Bone marrow (tissue), 2 donors: ENCODE measurements at places on chromosomes 6 and 20.

- no peak for DNase-seq
Observed at GRCh38 chr20:43408848-43409576, 48.7 kb upstream of the SRSF6 start.

DNA sequence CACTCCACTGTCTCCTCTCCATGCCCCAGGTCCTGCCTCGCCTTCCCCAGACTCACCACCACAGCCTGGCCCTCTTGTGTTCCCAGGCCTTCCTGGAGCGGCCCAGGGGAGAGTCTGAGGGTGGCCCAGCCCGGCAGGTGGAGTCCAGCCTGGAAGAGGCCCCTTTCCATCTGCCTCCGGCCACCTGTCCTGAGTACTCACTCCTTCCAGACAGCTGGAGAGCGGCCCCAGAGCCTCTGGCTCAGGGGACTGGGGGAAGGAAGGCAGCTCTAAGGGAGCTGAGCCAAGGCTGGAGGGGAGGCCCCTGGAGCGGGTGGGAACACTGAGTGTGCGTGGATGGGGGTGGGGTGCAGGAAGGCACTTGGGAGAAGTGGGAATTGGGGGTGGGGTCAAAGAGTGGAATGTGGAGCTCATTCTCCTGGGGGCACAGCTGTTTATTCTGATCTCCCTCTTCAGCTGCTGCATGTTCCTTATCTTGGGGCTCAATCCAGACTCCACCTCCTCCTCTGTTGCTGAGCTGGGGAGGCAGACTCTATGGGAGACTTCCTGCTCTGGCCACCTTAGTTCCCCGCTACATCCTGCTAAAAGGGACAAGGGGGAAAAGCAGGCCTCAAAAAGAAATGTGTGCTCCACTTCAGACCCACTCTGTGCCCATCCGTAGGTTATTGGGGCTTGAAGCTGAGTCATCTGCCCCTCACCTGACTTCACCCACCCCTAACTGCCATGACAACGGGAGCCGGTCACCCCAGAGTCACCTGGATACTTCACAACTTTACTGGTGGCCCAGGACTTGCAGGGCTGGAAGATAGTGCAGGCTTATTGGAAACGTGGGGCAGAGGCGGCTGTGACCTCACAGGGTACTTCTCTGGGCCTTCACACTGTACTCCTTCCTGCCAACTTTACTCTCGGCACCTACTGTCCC lies 19.5 kb upstream of the TAF8 start:
- DNase-seq, result no peak

- DNase-seq, result no peak
Observed at GRCh38 chr20:8627340-8628004, 441.4 kb upstream of the PLCB4 start.

GRCh38 chr20:3250091-3250504 lies 11.1 kb upstream of the SLC4A11 start:
- no peak for DNase-seq

GRCh38 chr20:3502878-3503277 lies 32.1 kb downstream of the ATRN start:
- no peak for DNase-seq

DNA sequence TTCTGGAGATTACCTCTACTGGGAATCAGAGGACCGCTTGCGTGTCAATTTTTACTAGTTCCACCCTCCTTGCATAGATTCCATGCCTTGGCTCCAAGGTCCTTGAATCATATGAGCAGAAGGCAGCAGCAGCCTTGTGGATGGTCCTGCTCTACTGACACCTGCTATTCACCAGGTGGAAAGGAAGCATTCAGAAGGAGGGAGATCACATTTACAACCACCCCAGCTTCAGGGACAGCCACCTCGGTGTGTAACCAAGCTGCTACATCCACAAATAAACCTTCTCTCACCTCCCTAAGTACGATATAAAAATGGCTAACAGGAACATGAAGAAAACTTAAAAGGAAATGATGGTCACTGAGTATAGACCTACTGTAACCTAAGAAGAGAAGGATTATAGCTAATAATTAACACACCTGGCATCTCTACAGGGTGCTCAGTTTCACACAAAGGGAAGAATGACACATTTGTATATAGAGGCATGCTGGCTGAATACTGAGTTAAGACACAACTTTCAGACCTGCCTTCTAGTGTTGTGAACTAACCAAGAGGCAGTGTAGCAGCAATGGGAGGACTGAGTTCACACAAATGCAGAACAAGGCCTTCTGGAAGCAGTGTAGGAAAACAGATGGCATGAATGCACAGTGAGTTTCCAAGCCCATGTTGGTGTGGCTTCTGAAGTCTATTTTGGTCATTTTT lies 46.3 kb upstream of the SRPK1 start:
- no peak for DNase-seq

GRCh38 chr20:63636752-63637628 lies 10.1 kb upstream of the GMEB2 start:
- DNase-seq, result no peak

GRCh38 chr6:43070028-43070632 lies 6.0 kb upstream of the PTK7 start:
- DNase-seq, result peak; percentile 27

GRCh38 chr20:10963717-10964266 lies 290.0 kb upstream of the JAG1 start:
- peak; percentile 49 for DNase-seq

DNA sequence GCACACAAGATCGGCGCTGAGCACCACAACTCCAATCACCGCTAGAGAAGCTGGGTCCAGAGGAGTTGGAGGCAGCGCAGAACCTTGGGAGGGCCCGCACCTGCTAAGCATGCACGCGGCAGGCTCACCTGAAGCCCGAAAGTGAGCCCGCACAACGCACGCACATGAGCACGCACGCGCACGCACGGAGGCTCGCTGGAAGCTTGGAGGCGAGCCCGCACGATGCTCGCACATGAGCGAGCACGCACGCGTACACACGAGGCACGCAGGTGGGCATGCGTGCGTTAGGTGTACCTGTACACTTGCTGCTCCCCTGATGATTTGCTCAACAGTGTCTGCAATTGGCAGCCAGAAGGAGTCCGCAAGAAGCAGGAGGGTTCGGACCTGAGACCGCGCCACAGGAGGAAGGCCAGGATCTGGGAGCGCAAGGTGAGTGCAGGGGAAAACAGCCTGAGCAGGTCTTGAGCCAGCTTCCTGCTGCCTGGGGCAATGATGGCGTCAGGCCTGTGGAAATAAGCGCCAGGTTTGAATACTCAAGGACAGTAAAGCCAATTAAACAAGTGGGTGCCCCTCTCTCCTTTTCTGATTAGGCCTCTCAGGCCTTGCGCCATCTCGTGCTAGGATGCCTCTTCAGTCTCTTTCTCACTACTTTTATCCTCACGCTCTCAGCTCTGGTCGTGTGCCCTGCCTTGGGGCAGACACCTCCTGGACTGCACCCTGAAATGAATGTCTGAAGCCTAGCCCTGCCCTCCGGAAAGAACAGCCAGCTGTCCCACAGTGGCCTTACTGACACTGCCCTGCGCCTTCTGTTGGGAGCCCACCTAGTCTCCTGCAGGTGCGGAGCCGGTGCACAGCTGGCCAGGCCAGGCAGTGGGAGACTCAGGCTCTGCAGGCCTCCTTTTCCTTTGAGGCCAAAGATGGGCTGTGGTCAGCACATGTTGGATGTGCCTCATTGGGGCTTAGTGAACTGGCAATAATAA lies 340.4 kb downstream of the CDC5L start:
- DNase-seq, result no peak

DNA sequence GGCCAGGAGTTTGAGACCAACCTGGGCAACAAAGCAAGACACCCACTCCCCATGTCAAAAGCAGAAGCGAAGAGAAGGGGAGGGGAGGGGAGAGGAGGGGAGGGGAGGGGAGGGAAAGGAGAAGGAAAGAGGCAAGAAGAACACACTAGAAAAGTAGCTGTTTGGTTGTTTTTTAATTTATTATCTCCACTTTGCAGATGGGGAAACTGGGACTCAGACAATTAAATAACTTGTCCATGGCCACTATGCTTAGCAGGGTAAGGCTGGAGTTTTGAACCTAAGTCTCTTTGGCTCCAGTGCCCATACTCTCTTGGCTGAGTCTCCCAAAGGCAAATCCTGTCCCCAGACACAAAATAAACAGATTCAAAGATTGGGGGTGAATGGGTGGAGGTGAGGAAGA lies 12.4 kb upstream of the GHRH start:
- DNase-seq, result no peak

DNA sequence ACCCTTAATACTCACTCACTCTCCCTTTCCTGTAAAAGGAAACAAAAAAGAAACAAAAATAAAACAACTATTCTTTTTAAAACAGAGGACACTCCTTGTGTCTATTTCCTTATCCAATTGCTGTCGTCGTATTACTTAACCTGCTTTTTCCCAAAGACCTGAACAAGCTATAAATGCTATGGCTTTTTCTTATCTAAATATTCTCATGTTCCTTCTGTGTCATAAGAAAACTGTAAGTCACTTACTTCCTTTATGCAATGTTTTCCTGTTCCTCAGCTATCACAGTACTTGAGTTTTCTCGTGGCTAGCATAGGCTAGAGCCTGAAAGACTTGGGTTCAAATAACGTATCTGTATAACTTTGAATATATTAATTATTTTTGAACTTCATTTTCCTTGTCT lies 99.2 kb downstream of the IRAK1BP1 start:
- no peak for DNase-seq

GRCh38 chr6:91449539-91449938 lies 862.7 kb upstream of the MAP3K7 start:
- DNase-seq, result no peak

DNA sequence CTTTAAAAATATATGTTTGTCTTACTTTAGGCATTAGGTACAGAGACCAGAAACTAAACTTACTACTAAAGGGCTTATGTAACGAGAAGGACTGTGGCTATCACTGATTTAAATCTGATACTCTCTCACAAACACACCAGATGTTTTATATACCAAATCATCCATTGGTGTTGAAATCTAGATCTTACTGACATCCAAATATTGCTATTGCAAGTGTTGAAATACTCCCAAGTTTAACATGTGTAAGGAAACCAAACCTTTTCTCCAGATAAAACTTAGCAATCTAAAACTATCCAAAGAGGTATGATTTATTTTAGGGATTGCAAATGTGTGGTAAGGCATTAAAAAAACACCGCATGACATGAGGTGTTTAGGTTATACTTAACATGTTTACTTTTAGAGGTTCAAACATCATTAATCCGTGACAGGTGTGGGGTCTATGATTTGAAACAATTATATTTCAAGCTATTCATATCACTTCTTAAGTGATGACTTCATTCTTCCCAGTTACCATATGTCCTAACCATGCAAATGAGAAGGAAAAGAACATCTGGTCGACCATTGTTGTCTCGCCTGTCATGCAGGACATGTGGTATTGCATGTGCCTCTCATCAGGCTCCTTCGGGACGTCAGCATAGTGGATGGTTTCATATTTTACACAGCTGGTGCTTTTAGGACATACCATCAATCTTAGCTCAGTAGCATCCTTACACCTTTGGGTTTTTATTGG lies 168.3 kb upstream of the SPACA1 start:
- DNase-seq, result no peak

DNA sequence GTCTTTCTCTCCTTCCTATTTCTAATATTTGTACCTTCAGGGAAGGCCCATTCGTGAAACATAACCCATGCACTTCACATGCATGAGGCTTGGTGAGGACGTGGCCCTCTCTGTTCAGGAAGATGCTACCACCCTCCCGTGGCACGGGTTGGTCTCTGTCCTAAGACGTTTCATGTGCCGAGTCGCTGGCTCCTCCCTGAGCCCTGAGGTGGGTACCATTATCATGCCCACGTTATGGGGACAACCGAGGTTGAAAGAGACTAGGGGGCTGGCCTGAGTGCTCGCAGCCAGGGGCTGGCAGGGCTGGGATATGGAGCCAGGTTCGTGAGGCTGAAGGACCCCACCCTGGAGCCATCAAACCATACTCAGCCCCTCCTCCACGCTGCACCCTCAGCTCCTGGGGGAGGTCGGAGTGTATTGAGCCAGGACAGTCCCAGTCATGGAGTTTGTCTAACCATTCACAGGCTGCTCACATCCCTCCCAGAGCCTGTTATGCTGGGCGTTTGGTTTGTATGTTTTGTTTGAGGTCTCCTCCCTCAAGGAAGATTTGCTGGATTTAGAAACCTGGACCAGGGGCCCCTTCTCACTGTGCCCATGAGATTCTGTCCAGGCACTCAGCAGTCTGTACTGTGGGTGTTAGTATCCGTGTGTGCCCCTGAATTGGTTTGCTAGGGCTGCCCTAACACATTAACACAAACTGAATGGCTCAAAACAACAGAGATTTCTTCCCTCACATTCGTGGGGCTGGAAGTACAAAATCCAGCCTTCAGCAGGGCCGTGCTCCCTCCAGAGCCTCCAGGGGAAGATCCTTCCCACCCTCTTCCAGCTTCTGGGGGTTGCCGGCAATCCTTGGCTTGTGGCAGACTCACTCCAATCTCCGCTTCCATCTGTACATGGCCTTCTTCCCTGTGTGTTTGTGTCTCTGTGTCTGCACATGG lies 88.3 kb downstream of the ANKRD60 start:
- DNase-seq, result no peak

- peak; percentile 21 for DNase-seq
Observed at GRCh38 chr20:25324412-25324811, 66.2 kb downstream of the ABHD12 start.

DNA sequence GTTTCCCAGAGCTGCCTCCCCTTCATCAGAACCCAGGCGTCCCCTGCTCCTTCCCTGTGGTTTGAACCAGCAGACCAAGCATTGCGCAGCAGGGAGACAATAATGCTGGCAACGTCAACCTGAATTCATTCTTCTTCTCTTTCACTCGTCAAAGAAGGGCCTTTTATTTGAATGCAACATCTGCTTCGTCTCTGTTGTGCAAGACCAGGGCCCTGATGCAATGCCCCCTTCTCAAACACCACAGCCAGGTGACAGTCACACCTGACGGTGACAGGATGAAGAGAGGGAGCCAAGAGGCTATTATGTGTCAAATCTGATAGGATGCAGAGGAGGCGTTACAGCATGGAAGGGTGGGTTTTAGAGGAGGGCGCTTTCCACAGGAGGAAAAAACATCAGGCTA lies 8.0 kb downstream of the INSM1 start:
- no peak for DNase-seq

DNA sequence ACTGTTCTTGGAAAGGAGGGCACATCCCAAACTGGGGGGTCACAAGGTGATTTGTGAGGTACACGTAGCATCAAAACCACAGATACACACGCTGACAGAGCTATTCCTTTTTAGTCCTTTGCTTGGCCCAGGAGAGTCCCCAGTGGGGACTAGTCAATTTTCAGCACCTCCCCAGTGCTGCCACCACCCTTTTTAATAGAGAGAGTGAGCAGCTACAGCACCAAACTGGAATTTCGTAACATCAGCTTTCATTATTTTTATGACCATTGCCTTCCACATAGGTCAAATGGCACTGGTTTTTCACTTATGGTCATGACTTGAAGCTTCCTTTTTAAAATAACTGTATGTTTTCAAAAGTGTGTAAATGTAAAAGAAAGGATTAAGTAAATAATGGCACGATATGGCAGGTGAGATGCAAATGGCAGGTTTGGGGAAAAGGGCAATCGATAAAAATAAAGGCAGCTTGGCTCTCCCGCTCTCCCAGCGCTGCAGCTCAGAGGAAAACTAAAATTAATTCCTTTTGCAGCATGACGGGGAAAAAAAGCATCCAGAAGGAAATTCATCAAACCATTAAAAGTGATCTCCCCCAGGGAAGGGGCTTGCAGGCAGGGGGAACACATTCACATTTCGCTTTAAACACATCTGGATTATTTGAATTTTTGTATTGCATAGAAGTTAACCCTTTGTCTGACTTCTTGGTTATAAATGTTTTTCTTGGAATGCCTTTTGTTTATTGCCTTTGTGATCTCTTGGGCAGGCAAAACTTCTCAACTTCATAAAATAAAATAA lies 95.2 kb downstream of the ANKRD60 start:
- no peak for DNase-seq

GRCh38 chr6:128491100-128491581 lies 29.3 kb downstream of the PTPRK start:
- DNase-seq, result no peak
